ENCODE measurements at places on chromosomes 1 and 21.
A peak's percentile ranks its signal among the peaks of the same experiment; 100 is the strongest.

DNA sequence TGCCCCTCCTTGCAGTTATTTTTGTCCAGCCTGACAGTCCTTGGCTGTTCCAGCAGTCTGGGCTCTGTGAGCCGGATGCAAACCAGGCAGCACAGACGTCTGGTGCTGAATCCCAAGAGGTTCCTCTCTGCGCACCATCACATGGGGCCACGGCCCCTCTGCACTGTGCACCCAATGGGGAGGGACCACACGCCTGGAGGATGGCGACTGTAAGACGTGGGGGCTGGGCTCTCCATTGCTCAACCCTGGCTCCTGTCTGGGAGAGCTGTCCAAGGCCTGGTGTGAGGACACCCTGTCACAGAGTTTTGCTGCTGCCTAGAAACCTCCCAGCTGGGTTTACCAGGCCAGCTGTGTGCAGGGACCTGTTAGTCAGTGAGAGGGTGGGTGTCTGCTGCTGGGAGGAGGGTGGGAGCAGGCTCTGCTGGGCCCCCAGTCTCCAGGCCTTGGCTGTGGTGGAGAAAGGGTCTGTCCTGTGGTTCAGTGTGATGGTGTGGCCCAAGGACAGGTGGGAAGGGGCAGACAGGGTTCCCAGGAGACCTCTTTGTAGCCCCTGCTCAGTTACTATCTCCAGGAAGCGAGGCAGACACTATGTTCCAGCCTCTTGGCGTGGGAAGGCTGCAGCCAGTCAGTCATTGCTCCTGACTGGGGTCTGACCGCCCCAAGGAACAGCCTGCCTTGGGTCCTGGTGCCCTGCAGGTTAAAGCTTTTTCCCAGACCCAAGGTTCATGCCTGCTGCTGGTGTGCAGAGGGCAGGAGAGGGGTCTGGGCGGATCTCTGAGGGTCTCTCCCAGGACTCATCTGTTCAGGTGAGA is 13.8 kb downstream of the HEYL start:
- no peak for DNase-seq

GRCh38 chr1:208475449-208475848 is 231.3 kb upstream of the PLXNA2 start:
- no peak for DNase-seq

DNA sequence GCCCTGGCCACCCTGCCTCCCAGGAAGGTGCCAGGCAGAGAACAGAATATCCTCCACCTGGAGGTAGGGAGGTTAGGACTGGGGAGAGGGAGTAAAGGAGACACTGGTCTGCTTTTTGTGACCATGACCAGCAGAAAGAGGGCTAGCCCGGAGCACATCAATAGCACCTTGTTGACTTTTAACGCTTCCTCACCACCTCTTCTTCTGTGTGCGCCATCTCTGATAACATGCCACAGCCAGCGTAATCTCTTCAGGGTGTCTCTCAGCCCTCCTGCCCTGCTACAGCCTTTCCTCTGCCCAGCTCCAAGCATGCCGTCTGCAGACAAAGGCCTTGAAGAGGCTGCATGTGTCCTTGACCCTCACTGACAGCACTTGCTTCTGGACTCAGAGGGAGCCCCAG is 50.9 kb upstream of the GJA5 start:
- no peak for DNase-seq

DNA sequence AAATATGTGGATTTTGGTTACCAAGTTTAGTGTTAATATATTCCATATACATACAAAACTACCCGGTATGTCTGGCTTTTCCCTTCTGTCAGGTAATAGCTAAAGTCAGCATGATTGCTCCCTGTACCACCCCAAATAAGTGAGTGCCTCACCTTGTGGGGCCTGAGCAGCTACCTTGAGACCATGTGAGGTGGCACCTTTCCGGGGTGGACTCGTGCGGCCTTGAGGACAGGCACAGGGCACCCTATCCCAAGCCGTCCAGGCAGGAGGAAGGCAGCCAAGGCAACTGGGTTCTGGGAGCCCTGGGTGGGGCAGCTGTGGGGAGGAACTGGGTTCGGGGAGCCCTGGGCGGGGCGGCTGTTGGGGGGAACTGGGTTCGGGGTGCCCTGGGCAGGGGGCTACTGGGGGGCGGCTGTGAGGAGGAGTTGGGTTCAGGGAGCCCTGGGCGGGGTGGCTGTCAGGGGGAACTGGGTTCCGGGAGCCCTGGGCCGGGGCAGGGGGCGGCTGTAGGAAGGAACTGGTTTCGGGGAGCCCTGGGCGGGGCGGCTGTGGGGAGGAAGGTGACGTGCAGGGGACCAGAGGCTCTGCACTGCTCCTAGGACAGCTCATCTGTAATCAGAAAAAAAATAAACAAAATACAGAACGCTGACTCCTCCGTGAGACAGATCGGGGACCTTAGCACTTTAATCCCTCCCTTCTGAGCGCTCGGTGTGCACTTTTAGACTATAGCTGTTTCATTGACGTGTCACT is 63.3 kb downstream of the POFUT2 start:
- no peak for DNase-seq

DNA sequence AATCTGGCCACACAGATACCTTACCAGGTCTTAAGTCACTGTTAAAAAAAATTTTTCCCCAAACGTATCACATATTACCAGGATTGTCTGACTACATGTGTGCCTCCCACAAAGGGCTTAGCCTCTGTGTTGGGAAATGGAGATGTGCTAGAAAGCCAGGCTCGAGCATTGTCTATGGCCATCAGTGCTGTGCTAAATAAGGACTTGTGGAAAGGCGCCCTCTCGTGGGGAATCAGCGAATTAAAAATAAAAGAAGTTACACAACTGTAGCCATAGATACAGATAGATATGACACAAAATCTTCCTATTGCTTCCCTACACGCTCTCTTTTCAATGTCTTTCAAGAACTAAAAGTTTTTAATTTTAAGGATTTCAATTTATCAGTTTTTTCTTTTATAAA is 47.5 kb upstream of the CRNN start:
- DNase-seq: peak; percentile 13

- no peak for DNase-seq
Observed at GRCh38 chr1:200206340-200206739, 178.8 kb downstream of the NR5A2 start.

DNA sequence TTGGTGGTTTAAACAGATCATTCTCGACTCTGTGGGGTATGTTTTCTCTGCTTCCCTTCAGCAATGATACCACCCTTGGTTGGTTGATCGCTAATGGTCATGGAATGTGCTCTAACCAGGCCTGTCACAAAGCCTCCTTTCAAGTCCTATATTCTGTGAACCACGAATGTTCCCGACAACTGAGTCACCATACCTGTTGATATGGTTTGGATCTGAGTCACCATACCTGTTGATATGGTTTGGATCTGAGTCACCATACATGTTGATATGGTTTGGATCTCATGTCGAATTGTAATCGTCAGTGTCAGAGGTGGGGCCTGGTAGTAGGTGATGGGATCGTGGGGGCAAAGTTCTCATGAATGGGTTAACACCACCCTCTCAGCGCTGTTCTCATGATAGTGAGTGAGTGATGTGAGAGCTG is 10.2 kb upstream of the CAMK2N1 start:
- no peak for DNase-seq

DNA sequence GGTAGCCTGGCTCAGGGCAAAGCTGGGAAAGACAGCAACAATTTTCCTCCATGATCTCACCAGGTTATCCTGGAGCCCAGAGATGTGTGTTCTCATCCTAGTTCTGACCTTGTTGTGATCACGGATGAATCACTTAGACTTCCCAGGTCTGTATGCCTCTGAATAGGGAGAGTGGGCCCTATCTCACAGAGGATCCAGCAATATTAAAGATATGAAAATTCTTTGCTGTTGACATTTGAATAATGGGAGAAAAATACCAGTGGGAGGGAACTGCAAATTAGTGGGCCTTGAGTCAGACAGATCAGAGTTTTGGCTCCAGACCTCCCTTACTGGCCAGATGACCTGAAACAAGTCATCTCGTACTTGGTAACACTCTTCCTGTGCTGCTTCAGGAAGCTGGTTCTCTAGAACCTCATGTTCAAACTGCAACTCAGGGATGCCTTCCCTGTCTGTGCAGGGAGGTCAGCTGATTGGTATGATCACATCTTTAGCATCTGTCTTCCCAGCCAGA is 32.8 kb upstream of the RNF19B start:
- DNase-seq: no peak

DNA sequence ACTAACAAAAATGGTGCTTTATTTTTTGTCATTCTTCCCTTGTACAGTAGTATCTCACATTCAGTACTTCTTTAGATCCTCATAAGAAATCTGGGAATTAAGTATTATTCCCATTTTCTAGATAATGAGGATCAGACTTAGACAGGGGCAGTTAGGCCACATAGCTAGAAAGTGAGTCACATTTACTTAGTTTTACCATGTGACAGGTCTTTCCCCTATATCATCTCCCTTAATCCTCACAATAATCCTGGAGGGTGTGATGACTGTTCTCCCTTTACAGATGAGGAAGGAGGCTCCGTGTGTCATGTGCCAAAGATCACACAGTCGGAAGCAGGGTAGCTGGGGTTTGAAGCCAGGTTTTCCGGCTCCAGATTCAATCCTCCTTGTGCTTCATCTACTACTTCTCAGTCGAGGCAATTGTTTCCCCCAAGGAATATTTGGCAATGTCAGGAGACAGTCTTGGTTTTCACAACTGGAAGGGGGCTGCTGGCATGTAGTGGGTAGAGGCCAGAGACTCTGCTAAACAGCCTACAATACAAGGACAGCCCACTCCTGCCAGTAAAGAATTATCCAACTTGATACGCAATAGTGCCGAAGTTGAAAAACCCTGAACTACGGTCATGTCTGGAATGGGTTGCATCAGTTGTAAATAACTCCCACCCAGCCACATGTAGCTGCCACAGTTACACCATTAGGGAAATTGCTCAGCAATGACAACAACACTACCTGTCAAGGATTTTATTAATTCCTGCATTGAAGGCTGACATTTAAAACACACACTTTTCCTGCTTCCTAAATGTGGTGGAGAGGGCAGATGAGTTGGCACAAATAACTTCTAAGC is 54.5 kb downstream of the C8B start:
- no peak for DNase-seq

GRCh38 chr1:13492711-13493110 is 21.1 kb downstream of the LRRC38 start:
- no peak for DNase-seq

GRCh38 chr1:2603521-2604155 is 17.1 kb downstream of the PRXL2B start:
- DNase-seq: no peak

GRCh38 chr1:11929849-11930248 is 3.6 kb upstream of the KIAA2013 start:
- no peak for DNase-seq

DNA sequence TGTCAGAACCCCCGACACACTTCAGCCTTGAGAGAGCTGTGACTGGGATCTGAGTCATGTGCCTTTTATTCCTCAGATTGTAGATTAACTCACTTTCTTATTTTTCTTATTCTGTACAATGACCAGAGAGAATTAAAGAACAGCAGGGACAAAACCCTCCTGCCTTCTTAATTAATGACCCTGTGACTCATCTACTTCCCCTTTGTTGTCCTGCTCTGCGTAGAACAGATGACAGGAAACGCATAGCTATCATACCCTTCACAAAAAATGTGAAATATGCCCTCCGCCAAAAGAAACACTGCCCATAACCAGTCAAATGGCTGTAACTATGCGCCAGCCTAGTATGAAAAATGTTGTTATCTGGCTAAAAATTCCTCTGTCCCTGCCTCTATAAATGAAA is 9.1 kb upstream of the PADI2 start:
- DNase-seq: no peak

DNA sequence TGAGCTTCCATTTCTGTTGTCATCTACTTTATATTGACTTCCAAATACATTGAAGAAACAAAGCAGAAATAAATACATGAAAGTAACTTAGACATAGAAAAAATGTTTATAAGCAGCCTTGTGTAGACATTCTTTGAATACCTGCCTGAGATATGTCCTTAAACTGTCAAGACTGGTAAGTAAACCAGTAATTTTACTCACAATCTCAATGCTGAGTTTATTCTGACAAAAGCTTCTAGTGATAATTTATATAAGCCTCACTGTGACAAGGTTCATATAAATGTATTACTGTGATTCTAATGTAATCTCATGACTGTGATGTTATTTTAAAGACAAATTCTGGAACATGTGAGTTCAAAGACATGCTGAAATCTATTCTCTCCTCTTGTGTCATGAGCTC is 516.7 kb upstream of the B3GALT2 start:
- no peak for DNase-seq

DNA sequence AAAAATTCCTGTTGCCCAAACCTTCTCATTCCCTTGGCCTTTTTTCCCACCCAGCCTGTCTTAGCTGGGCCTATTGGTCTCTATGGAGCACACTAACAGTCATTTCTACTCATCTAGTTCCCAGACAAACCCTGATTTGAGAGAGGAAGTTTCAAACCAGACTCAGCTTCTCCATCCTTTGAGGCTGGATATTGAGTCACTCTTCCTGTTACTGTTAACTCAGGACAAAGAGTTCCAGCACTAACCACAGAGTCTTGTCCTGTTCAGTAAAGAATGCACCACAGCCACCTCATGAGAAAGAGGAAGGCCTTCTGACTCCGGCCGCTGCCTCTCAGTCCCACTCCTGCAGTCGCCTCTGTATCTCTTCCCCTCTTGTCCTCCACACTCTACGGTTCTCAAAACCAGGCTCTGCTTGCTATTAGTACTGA is 137.8 kb downstream of the PTPRC start:
- DNase-seq: no peak

Measured in stimulated activated CD4-positive, alpha-beta T cell treated with anti-CD3 and anti-CD28 coated beads, Interleukin-15, amount 100 ng/mL, for 1 hour (primary cell).